NCI-H1694 (cell line): ENCODE measurements at places on chromosomes 5 and 9.

DNA sequence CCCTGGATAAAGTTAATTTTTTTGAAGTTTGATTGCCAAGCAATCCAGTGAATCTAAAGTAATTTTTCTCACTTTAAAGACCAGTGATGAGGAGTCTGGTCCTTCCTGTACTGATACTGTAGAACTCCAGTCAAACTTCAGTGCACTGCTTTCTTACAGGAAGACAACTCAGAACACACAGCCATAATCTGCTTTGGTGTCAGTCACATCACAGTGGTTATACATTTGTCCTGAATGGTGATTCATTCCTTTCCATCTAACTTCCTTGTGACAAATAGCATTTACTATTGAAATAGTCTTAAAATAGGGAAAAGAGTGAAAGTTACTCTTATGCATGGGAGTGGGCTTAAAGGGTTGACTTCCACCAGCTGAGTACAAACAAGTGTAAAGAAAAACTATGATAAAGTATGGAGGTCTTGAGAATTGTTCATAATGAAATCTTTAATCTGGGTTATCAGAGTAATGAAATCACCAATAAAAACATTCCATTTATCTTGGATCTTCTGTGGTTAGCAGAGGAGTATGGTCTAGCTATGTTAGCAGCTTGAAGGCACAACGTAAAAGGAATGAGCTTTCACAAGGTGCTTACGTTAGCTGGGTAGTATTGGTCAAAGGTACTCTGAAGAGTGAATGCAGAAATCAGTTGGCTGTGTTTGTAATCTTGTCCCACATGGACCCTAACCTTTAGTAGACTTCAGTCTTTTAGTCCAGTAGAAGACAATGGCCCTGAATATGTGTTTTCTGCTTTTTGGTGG is 41.5 kb downstream of the DCP2 start:
- no peak for DNase-seq

DNA sequence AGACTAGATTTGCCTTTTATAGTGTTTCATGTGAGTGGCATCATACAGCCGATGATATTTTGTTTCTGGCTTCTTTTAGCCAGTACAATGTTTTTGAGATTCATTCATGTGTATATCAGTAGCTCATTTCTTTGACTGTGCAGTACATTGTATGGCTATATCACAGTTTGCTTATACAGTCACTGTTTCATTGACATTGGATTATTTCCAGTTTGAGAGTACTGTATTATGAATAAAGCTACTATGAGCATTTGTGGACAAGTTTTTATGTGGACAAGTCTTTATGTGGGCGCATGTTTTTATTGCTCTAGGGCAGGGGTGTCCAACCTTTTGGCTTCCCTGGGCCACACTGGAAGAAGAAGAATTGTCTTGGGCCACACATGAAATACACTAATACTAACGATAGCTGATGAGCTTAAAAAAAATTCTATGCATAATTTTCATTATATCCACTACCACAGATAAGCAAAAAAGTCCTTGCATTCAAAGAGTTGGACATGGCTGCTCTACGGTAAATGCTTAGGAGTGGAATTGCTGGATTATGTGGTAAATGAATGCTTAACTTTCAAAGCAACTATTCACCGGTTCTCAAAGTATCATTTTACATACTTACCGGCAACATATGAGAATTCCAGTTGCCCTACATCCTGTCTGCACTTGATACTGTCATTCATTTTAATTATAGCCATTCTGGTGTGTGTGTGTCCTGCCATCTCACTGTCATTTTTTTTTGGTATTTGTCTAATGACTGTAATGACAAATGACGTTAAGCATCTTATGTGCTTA is 177.8 kb downstream of the RGS3 start:
- DNase-seq = no peak

DNA sequence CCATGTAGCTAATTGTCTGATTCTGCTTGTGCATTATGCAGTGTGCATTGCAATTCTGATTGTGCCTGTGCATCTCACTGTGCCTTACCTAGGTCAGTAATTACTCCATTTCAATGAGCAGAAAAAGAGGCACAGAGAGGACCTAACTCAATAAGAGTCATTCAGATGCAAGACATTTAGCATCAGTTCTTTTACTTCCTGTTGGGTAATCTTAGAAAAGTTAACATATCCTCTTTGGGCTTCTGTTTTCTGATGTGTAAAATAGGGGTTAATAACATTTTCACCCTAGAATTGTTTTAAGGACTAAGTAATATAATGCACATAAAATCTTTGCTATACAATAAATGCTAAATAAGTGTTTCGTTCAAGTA is 7.0 kb upstream of the DCTN4 start:
- DNase-seq = no peak

- DNase-seq = no peak
Measured at GRCh38 chr9:121368138-121368522, 1.9 kb downstream of the STOM start.

DNA sequence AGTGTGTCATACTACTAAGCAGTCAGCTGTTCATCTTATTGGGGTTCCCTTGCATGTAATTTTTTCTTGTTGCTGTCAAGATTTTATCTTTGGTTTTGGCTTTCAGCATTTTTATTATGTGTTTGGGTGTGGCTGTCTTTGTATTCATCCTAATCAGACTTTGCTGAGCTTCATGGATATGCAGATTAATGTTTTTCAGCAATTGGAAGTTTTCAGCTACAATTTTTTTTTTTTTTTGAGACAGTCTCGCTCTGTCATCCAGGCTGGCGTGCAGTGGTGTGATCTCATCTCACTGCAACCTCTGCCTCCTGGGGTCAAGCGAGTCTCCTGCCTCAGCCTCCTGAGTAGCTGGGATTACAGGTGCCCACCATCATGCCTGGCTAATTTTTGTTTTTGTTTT is 108.8 kb downstream of the BARX1 start:
- DNase-seq = no peak

DNA sequence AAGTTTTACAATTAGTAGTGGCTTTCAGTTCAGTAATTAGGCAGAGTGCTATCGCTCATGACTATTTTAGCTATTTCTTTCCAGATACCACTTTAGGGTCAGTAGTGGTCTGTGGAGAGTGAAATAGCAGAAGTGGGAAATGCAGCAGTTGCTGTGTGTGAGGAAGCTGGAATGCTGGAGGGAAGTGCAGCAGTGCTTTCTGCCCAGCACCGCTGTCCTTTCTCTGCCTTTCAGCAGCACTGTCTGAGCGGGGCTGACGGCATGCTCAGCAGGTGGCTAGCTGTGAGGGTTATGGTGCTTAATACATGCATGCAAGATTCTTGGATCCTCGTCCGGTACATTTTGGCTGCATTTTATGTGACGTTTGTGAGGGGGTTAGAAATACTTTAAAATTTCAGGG is 213.9 kb downstream of the PBX3 start:
- DNase-seq = no peak

- DNase-seq = peak; percentile 9
Measured at GRCh38 chr5:146877178-146877681, 1.3 kb downstream of the PPP2R2B start.

GRCh38 chr9:38523121-38523520 is 97.3 kb downstream of the ANKRD18A start:
- no peak for DNase-seq

DNA sequence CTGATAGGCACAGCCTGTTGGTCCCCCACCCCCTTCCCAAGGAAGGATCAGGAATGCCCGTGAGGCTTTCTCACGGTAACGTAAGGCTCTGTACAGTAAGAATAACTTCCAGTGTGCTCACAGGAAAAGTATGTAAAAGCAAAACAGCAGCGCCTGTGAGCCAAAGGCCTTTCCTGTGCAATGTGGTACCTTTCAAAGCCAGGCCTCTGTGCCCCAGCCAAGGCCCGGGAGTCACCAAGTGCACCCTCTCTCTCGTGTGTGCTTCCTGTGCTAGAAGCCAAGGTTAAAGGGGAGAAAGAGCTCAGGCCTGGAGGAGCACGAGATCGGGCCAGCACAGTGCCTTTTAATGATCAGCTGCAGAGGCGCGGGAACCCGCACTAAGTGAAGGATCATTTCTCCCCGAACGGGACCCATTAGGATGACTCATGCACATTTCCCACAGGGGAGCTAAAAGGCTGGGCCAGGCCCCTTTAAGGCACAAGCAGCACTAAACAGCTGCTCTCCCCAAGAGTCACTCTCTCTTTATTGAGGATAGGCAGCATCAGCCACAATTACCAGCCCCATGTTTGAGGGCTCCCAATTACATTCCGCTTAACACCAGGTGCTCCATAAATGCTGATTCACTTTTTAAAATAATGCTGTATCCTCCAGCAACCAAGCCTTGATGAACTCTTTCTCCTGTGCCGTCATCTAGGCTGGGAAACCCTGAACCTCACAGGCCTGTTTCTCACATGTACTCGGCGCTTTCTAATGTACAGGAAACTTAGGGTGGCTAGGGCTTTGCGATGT is 42.8 kb downstream of the SHB start:
- peak; percentile 50 for DNase-seq

- no peak for DNase-seq
Measured at GRCh38 chr9:71675857-71676165, 92.5 kb downstream of the CEMIP2 start.

DNA sequence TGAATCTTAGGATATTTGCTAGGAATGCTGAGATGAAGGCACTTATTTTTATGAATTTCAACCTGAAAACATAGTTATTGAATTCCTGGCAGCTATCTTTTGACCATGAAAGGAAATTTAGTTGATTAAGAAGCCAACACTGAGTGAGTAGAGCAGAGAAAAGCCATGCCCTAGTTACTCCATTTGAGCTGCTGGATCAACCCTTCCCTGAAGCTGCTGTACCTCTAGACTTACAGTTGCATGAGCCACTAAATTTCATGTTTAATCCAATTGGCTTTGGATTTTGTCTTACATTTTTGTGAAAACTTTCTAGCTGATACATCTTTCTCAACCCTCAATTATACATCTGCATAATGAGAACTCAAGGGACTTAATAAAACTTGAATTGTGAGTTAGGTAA is 54.6 kb downstream of the CDC42SE2 start:
- DNase-seq = no peak

DNA sequence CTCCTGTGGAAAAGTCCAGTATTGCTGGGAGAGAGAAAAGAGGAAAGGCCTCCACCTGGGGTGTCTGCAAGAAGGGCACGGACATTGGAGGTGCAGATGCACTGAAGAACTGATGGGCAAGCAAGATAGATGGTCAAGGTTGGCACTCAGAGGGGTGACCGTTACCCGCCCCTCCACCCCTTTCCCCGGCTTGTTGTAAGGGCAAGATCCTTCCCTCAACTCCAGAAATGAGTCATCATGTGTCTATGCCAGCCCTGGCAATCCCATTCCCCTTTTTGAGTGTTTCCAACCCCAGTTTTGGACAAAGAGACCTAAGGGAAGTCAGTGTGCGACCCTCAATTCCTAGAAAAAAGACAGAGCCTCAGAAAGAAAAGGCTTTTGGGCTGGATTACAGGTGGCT is 34.9 kb upstream of the ATP6V1G1 start:
- no peak for DNase-seq

- no peak for DNase-seq
Measured at GRCh38 chr5:113971454-113971853, 390.4 kb upstream of the KCNN2 start.

- no peak for DNase-seq
Measured at GRCh38 chr9:79431019-79431679, 140.6 kb upstream of the TLE4 start.

- DNase-seq = no peak
Measured at GRCh38 chr5:147507480-147508126, 2.3 kb downstream of the DPYSL3 start.

- no peak for DNase-seq
Measured at GRCh38 chr5:69038539-69038938, 55.3 kb upstream of the SLC30A5 start.

DNA sequence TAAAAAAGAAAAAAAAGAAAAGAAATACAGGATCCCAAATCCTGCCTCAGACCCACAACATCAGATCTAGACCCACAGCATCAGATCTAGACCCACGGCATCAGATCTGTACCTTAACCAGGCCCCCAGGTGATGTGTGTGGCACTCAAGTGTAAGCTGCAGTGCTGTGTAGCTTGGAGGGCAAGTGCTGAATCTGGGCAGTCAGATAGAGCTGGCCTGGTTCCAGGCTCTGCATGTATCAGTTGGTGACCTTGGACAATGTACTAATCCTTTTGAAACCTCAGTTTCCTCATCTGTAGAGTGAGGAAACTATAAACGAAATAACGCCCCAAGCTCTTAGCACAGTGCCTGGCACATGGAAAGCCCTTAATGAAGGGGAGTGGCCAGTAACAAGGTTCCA is 16.7 kb downstream of the COL15A1 start:
- DNase-seq = no peak

GRCh38 chr5:81495286-81495685 is 101.4 kb upstream of the ACOT12 start:
- no peak for DNase-seq

GRCh38 chr5:12419075-12419474 is 514.8 kb upstream of the CTNND2 start:
- no peak for DNase-seq

DNA sequence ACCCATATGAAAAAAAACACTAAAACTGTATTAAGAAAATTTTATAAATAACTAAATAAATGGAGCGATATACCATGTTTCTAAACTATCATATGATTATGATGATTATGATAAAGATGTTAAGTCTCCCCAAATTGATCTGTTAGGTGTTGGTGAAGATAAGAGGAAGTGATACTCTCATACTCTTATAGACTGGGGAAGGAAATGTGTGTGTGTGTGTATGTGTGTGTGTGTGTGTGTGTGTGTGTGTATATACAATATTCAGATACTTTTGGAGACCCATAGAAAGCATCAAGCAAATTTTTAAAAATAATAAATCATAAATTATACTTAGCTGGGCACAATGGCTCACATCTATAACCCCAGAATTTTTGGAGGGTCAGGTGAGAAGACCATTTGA is 62.9 kb downstream of the TMEM232 start:
- no peak for DNase-seq

DNA sequence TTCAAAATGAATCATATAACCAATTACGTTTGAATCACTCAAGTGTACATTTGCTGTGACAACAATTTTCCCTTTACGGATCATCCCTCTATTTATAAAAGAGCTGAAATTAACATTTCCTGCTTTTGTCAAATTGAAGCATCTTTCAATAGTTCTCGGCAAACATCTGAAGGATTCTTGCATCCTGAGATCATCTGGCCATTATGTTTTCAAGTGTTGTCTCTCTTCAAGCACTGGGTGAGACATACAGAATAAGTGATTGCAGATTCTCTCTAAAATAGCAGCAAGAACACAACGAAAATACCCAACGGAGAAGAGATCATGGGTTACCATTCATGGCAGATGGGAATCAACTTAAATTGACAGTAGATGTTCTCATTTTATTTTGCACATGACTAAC is 283.4 kb upstream of the GRAMD2B start:
- no peak for DNase-seq
